ENCODE measurements at places on chromosomes 6 and 20.

DNA sequence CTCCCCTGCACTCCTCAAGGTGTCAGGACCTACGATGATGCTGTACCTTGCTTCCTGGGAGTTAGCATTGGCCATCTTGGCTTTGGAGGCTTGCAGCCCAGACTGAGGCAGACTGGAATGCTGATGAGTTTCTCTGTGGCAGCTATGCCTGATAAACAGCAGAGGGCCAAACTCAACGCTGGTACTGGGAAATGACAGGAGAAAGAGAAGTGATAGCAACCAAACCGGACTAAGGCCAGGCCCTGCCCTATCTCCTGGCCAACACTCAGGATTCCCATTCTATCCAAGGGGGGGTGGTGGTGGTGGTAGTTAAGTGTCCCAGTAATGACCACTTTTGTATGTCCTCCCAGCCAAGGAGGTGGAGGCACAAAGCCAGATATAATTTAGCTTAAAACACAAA is 90.0 kb upstream of the DTNBP1 start:
- DNase-seq, result peak; percentile 46

DNA sequence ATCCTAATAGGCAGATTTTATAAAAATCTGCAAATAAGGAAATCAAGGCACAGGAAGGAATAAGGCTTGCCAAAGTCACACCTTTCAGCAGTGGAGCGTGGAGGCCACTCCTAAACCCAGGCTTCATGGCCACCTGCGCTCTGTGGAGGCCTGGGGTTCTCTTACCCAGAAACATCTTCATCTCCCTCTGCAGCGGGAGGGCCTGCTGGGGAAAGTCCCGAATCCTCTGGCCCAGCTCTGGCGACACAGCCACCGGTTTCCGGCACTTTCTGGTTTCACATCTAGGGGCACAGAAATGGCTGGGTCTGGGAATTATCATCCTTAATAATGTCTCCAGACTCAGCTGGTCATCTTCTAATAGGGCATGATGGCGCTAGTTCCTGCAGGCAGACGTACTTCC is 4.2 kb downstream of the TRIM10 start:
- DNase-seq, result no peak

DNA sequence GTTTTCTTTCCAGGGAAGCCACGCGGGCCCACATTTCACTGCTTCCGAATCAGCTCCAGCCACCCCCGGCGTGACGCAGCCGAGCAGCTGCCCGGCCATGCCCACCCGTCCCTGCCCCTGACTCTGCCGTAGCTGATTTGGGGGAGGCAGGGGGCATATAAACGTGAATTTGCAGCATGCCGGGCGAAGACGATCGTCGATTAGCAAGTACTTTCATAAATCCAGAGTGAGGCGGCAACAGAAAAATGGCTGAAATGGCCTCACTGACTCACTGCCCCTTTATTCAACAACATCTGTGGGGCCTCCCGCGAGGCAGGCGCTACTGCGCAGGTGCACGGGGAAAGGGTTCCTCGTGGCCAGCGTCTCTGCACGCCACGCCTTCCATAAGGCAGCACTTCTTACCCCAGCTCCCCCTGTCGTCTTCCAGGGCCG is 118.0 kb downstream of the DLL1 start:
- no peak for DNase-seq

DNA sequence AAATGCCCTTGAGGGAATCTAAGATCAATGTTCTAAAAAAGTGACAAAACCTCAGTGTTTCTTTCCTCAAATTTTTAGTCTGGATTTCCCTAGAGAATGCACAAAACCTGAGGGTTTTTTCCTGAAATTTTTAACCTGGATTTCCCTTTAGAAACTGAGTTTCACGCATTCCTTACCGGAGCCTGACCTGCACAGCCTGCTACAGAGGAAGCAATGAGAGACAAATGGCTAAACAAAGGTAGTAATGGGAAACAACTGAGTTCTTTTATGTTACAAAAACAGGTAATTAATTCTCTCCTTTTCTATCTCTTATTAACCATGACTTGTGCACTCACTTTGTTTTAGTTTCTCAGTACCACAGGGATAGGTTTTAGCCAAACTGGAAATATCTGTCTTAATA is 281.7 kb upstream of the NT5E start:
- DNase-seq, result peak; percentile 8
